MM.1S (cell line): ENCODE measurements at places on chromosomes 4 and X.

- DNase-seq: peak; percentile 9
Measured at GRCh38 chrX:48890934-48891401, 6.6 kb downstream of the TIMM17B start.

DNA sequence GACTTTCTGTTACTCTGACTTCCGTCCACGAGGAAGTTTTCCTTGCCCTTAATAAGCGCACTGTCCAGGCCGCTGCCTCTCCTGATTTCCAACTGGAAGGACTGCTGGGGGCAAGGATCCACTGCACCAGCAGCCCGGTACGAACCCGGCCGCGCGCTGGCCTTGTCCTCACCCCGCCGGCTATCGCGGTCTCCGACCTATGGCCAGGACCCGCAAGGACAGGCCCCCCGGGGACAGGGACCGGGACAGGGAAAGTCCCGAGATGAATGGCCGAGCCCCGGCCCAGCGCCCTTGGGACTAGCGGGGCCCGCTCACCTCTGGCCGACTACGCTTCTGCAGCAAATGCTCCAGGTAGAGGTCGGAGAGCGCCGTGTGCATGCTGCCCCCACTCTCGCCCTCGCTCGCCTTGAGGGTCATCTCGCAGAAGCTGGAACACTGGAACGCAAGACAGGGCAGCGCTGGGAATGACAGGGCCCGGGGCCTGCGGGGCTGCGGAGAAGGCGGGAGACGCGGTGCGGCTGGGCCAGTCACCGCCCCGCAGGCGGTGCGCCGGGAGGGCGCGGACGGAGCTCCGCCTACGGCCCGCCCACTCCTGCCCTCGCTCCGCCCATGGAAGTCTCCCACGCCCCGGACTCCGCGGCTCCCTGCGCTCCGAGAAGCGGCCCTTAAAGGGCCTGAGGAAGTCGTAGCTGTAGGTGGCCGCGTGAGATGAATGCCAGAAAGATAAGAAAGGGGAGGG, at the start of gene MPP1:
Gene MPP1 (minus strand): TSS at position 529 of the 739 bp plus-strand sequence. CDS start 112 bp downstream, at position 417.
- DNase-seq: peak; percentile 66

GRCh38 chr4:138702190-138702824, 313.3 kb upstream of the NOCT start:
- DNase-seq: no peak

DNA sequence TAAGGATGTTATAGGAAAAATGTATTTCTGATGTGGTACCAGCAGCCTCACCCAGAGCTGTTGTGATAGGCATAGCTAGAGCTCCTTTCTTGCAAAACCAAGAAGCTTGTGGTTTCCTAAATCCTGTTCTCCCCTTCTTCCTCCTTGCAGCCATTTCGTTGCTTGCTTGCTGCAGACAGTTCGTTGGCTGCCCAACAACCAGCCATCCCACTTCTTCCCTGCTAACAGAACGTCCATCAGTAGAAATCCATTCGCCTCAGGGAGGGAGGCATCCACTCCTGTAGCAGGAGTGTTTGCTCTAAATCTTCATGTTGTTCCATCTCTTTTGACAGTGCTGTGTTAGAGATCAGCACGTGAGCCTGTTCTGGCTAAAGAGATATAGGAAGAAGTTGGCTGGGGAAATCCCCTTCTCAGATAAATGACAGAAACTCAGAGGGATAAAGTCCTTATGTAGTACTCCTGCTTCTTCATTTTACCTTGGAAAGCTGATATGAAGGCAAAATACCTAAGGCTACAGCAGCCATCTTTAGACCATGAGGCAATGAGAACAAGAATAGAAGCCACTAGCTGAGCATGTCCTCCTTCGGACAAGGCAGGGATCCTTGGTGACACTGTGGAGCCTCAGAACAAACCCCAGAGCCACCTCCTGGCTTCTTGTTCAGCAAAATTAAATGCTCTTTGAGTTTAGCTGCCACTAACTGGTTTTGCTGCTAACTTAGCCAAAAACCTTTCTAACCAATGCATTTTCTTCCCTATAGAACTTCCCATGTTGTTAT, 68.4 kb upstream of the RELL1 start:
- DNase-seq: no peak

DNA sequence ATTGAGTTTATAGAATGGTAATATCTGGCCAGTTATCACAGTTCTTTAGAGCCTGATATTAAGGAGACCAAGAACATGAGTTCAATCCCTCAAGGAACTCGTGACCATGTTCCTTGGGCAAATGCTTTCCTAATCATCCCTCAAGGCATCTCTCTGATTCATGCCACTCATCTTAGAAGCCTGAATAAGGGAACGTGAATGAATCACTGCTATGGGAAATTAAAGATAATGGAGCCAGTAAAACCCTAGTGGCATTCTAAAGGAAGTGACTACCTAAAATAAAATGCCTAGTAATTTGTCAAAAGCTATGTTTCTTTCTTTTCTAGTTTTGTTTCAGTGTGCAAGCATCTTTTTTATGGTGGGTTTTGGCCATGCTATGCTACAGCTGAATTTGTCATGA, 1161.3 kb downstream of the C4orf33 start:
- DNase-seq: no peak

GRCh38 chrX:81238166-81238565, 36.3 kb downstream of the SH3BGRL start:
- no peak for DNase-seq

DNA sequence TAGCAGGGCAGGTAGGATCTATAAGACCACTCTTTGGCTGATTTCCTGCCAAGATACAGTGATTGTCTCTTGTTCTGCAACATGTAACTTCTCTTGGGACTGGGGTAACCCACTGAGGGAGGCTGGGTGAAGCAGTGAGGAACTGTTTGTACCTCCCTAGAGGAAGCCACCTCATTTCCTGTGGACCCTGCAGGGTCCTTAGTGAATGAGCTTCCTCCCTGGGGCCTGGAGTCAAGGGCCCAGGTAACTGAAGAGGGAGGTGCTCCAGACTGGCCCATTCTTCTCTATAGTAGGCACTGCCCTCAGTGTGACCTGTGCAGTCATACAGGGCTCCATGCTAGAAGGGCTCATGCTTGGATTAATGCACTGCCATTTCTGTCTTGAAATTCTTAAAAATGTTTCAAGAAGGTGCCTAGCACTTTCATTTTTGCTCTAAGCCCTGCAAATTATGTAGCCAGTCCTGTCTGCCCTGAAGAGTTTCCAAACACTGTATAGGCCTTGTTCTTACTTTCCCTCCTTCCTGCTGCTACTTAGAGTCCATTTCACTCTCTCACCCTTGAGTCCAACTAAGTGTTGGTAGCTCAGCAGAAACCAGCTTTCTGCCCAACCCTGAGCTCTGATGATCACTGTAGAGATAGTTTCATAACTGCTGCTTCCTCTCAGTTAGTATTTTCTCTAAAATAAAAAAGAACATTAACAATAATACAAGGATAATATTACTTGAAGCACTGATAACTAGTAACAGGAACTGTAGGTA, 8.5 kb upstream of the GRIA3 start:
- no peak for DNase-seq

GRCh38 chr4:170198747-170199146, 109.0 kb upstream of the AADAT start:
- peak; percentile 16 for DNase-seq

DNA sequence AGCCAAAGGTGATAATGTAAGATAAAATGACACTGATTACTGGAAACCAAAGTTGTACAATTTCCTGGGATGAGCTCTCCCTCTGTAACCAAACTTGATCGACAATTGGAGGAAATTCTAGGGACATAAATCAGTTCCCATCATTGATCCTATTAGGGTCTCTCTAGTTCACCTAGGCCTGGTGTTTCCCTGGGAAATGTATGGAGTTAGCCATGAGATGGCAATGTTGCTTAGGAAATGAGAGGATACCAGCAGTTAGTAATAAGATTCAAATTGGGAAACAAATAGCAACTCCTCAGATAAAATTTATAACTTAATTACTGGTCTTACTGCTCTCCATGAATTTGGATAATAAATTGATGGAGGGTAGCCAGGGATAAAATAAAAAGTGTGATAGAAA, 52.2 kb downstream of the SPATA18 start:
- DNase-seq: no peak

- no peak for DNase-seq
Measured at GRCh38 chrX:1389181-1389992, 2.5 kb downstream of the SLC25A6 start.

- DNase-seq: no peak
Measured at GRCh38 chr4:36665985-36666527, 384.6 kb downstream of the DTHD1 start.

DNA sequence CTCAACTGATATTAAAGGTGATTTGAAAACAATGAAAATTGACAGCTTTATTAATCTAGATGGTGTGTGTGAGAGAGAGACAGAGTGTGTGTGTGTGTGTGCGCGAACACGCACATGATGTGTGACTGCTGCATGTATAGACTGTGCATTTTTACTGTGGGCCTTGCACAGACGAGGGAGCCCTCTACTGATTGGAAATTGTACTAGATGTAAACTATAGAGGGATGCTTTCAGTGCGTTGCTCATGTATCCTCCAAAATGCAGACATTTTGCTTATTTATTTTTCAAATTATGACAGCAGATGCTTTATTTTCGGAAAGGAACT, 168.4 kb upstream of the GK2 start:
- peak; percentile 55 for DNase-seq

GRCh38 chrX:27350476-27350875, 112.7 kb downstream of the PPP4R3C start:
- no peak for DNase-seq

DNA sequence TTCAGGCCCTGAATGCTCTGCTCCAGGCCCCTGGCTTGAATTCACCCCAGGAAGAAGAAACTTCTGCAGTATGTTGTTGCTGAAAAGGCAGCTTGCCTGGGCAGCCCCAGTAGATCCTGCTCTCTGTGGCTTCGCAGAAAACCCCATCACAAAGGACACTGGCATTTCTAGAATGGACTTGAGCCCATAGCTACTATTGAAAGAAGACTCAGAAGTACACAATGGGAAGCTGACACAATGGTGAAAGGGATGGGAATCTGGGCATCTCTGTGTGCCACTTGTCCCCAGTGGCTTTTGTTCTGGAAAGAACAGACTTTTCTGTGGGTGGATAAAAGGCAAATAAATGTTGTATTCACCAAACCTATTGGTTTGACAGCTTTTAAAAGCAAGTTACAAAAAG, 67.4 kb upstream of the SCML1 start:
- no peak for DNase-seq

DNA sequence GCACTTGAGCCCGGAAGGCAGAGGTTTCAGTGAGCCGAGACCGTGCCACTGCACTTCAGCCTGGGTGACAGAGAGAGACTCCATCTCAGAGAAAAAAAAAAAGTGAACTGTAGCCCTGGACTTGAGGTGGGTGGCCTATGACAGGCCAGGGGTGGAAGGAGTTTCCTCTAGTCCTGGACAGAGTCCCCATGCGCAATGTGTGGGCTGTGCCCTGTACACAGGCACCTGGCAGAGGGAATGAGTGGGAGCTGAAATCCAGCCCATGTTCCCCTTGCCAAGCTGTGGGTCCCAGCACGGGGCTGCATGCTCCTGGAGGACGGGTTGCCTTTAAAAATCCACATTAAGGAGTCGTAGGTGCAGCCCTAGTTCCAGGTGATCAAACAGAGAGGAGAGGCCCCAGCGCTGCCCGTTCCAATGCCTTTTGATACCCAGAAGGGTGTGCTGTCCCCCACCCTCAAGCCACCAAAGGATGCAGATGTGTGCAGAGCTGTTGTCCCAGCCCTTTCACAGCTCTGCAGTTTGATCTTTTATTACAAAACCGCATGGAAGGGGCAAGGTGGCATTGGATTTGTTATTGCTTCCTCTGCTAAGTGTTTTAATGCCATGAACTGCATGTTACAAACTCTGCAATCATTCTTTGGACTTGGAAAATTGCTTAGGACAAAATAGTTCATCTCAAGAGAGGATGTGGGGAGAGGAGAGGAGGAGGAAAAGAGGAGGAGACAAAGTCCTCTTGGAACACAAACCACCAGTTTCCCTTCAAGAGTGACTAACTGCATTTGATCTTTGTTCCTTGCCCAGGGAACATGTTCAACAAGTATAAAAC, 38.0 kb upstream of the PDK3 start:
- no peak for DNase-seq

DNA sequence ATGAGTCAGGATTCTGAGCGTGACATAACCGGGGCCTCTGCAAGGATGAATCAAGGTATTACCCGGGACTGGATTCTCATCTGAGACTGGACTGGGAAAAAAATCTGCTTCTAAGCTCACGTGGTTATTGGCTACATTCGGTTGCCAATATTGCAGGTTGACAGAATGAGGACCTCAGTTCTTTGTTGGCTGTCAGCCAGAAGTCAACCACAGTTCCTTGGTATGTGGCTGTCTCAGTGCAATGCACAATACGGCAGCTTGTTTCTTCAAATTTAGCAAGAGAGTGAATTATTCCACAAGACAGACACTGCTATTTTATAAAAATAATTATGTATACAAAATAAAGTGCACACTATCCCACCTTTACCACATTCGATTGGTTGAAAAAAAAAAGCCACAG, 424.2 kb downstream of the KLHL4 start:
- no peak for DNase-seq

DNA sequence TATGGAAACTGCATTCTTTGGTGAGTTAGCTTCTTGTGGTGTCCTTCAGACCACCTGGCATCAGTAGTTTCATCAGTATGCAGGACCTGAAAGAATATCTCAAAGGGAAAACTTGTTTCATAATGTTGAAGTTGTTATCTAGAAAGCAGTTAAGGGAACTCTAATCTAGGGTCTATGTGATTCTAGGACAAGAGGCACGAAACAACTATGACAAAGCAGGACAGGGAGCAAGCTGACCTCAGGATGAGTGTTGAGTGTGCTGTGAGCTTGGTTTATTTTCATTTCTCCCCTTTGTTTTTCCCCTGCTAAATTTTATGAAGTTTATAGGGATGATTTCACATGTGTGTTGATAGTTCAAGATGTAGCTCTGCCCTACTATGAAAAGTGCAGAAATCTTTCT, 65.7 kb downstream of the MXRA5 start:
- no peak for DNase-seq

- no peak for DNase-seq
Measured at GRCh38 chr4:153603258-153603657, 80.8 kb upstream of the TLR2 start.

DNA sequence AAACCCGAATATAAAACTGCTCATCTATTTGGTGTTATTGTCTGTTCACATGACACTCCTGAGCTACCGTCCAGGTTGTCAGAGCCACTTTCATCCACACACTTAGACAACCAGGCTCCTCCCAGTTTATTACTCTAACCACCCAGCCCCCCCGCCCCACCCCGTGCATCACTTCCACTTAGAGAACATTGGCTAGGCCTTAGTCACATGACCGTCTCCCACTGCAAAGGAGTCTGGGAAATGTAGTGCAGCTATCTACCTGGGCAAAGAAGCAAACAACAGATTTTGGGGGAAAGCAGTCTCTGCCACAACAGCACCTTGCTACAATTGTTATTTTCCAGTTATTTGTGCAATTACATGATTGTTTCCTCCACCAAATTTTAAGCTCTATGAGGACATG, 57.6 kb upstream of the RBPJ start:
- DNase-seq: peak; percentile 31

DNA sequence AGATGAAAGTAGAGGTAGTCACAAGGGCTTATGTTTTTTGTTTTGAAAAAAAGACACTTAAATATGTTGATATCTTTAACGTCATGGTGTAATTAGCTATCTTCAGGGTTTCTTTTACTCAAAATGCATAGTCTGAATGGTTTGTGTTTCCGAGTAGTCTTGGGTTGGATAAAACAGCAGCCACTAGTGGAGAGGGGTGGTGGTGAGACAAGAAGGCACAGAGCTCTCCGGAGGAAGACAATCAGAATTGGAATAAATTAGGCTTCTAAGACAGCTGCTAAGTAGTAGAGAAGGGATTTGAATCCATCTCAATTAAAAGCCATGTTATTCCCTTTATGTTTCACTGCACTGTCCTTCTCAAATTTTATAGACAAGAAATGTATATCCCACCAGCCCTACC, 240.4 kb upstream of the VEGFC start:
- DNase-seq: no peak
